Posterior vena cava (tissue), 2 donors: ENCODE measurements at places on chromosomes 16 and 17. TPM values are rescaled to one million over a fixed set of nuclear protein-coding genes. Genes with fewer than 3 reads are reported as not detected.

ORAI3 gene
- total RNA-seq = 11.0 TPM

SMIM36 gene
- not detected for total RNA-seq

PYY gene
- total RNA-seq = not detected

MARVELD3 gene
- total RNA-seq = not detected

SLC2A4 gene
- 13.5 TPM for total RNA-seq

CCDC40 gene
- total RNA-seq = 10.4 TPM

CDYL2 gene
- 16.0 TPM for total RNA-seq

TMEM132E gene
- 0.42 TPM for total RNA-seq

GRCh38 chr17:62194401-62194800 is 129.3 kb upstream of the MED13 start:
- DNase-seq = no peak

GRCh38 chr17:46106966-46107644 is 86.1 kb downstream of the KANSL1 start:
- DNase-seq = no peak

- peak; percentile 54 for DNase-seq
Observed at GRCh38 chr16:56844056-56844455, 21.0 kb upstream of the SLC12A3 start.

DNA sequence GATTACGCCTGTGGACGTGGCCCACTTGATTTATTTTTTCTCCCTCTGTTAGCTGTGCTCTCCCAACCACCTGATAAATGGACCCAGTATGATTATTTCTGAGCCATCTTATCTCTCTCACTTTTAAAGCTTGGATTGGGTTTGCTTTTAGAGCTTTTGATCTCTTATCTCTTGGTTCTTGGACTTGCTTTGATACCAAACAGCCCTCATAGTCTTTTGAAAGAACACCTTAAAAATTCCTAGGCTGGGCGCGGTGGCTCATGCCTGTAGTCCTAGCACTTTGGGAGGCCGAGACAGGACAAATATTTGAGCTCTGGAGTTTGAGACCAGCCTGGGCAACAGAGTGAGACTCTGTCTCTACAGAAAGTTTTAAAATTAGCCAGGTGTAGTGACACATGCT is 25.8 kb downstream of the SMTNL2 start:
- no peak for DNase-seq

DNA sequence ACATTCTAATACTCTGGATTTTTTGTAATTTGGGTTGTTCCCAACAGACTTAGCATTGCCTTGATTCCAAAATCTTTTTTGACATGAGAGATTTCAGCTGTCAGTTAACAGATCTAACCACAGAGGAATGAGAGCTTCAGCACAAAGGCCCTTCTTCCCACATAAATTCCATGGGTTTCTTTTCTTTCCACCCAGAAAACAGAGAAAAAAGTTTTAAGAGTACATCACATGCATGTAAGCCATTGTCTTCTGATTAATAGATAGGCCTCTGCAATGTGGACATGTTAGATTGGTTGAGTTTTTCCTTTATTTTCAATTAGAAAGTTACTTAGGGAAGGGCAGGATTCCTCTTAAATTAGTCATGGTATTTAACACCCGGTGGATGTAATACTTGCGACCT is 939 bp downstream of the MYH8 start:
- DNase-seq = no peak

GRCh38 chr16:51994597-51994996 is 552.3 kb downstream of the TOX3 start:
- no peak for DNase-seq

DNA sequence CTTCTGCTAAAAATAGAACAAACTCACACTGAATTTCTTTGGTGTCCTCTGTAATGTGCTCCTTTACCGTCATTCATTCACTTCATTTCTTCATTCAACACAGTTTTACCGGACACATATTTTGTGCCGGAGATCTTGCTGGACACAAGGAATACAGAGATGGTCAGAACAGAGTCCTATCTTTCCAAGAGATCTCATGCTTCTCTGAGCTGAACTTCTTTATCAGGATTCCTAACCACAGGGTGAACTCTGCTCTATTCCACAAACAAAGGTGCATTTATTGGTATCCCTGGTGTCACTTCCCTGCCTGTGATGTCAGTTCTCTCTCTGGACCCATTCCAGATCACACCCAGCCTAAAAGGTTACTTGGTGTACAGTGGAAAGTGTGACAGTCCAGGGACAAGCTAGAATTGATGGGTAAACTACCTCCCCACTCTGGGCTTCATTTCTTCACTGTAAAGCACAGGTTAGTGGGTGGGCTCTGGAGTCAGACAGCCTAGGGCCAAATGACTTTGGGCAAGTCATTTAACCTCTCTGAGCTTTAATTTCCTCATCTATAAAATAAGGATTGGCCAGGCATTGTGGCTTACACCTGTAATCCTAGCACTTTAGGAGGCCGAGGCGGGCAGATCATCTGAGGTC is 4.2 kb downstream of the IFI35 start:
- DNase-seq = no peak

- DNase-seq = no peak
Observed at GRCh38 chr17:9934331-9934730, 29.3 kb upstream of the RCVRN start.

- peak; percentile 84 for DNase-seq
Observed at GRCh38 chr17:15945527-15946191, 729 bp downstream of the ADORA2B start.

DNA sequence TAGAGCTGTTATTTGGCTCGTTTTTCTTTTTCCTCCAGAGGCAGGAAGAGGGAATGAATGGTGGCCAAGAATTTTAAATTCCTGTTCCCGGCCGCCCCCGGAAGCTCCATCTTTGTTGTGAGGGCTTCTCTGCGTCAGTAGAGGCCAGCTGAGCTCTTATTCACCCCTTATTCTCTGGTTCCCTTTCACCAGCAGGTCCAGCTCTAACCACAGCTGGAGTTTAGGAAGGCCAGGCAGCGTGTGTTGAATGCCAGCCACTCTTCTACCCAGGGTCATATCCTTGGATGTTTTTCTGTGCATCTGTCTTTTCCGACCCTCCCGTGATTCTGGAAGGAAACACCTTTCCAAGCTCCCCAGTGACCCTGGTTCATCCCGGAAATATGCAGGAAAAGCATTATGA is 570.5 kb downstream of the WWOX start:
- peak; percentile 83 for DNase-seq

GRCh38 chr17:17055286-17056155 is 13.3 kb downstream of the MPRIP start:
- DNase-seq = peak; percentile 78
